8988T (cell line): ENCODE measurements at places on chromosomes 2 and 18.

DNA sequence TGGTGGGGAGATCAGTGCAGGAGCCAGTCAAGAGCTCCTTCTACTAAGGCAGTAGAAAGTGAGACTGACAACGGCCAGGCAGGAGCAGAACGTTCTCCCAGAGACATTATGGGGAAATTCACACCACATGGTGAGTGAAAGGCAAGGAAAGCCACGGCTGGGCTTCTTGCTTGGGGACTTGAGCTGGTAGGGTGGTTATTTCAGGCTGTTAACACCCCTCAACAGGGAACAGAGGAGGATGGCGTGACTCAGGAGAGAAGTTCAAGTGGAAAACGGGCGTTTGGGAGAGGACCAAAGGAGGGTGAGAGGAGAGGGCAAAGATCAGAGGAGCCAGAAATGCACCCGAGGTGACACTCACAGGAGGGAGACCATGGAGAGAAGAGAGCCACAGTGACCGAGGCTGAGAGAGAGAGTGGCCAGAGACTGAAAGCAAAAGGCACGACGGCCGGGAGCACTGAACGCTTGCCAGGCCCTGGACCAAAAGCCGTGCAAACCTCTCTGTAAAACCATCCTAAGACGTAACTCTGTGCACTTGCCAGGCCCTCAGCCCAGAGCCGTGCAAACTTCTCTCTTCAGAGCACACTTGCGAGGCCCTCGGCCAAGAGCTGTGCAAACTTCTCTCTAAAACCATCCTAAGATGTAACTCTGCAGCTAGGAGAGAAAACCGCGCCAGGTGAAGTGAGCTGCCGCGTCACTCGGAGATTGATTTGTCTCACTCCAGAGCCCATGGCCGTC, 7.7 kb downstream of the TPO start:
- no peak for DNase-seq

DNA sequence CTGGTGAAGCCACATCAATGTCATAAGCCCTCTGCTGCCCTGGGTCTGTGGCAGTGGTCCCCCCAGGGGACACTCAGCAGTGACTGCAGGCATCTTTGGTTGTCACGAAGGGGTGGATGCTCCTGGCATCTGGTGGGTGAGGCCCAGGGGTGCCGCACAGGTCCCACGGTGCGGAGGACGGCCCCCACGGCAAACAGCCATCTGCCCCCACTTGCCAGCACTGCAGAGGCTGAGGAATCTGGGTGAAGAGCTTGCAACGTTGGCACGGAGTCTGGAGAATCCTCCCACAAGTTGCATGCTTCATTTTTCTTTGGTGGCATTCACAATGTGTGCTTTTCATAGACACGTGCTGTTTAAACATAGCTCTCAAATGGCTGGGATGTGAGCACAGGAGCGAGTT, 105.1 kb upstream of the PXDN start:
- no peak for DNase-seq

DNA sequence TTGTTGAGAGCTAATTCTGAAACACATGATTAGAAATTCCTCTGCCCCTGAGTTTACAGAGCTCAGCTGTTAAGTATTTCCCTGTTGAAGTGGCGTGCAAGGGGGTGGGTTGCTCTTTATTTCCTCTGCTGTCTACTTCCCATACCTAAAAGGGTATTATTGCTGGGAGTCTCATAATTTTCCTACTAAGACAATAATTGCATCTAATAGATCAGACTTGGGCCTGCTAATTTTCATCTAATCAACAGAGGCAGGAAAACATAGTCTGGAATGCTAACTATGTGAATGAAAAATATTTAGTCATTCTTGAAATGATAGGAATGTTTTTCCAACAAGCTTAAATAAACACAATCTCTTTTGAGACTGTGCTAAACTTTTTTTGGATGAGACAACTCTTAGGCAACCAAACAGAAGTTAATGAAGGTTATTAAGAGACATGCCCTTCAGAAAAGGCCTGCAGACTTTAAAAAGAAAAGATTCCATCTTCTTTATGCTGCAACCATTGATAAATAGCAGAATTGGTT, 111.4 kb downstream of the FEZ2 start:
- DNase-seq: no peak

DNA sequence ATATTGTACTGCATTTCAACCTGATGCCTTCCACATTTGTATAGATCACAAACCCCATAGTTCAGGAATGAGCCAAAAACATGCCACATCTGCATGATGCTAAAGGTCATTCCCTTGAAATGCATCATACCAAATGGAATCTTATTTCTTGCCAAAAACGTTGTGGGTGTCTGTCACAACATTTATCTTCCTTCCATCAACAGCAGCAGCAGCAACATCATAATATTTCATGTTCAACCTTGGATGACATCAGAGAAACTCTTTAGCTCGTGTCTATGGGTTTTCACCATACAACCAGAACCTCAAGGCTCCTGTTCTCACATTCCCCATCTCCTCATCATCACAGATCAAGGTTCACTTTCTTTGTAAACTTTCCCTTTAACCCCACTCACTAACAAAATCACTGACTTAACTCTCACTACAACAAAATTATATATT, 221.3 kb upstream of the CTAGE1 start:
- no peak for DNase-seq

GRCh38 chr2:118577202-118577601, 270.2 kb downstream of the EN1 start:
- DNase-seq: no peak

GRCh38 chr2:235143789-235144188, 192.0 kb downstream of the SH3BP4 start:
- DNase-seq: no peak

DNA sequence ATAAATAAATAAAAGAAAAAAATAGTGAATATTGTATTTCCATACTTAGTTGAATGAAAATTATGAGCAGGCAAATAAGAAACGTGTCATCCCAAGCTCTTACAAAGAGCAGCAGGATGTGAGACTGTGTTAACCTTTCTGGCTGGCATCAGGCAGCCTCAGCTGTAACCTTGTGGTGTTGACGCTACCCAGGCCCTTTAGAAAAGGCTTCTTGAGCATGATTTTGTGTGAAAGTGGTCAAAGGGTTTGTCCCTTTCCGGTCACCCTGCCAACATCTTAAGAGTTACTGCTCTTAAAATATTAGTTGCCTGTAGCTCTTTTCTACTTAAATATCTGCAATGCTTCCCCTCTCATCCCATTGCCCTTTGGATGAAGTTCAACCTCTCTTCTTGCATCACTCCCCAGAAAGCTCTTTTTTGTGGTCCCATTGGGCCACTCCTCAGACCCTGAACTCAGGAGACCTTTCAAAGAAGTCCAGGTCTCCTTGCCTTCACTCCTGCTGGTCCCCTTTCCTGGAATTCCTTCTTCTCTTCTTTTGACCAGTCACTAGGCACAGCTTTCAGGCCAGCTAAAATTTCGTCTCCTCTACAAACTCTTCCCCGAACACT, 35.0 kb downstream of the RHOB start:
- no peak for DNase-seq

DNA sequence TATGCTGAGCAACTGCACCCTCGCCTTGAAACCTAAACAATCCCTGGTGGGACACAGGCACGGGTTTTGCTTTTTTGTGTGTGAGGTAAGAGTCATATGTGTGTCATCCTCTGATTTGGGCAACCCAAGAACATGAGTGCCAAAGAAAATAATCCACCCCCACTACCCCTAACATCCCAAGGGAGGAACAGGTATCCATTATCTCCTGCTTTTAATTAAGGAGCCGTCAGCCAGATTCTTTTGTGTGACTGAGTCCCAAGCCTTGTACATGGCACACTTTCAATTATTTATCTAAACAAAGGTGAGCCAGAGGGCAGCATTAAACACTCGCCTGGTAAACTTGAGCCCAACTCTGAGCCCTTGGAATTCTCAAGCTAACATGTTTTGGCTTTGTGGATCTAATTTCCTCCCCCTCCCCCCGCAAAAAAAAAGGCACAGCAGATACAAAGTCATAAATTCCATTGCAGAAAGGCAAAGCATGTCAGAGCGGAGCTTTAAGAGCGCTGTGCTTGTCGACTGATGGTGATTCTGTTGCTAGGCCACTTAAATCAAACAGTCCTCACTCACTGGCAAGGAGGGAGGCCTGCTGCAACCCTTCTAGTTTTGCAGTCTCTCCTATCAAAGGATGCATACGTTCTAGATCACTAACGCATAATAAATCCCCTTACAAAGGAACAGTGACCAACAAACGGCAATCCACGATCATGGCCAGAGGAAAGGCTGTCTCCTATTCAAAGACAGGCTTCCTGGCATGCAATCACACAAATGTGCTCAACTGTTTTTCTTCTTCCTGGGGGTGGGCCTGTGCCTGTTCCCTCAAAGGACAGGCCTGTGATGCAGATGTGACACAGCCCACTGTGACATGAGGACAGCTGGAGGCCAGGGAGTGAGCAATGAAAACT, 143.5 kb upstream of the LMAN1 start:
- DNase-seq: no peak

GRCh38 chr2:12051831-12052230, 305.4 kb downstream of the LPIN1 start:
- no peak for DNase-seq

GRCh38 chr2:157732596-157732995, 103.9 kb upstream of the ACVR1C start:
- DNase-seq: no peak

DNA sequence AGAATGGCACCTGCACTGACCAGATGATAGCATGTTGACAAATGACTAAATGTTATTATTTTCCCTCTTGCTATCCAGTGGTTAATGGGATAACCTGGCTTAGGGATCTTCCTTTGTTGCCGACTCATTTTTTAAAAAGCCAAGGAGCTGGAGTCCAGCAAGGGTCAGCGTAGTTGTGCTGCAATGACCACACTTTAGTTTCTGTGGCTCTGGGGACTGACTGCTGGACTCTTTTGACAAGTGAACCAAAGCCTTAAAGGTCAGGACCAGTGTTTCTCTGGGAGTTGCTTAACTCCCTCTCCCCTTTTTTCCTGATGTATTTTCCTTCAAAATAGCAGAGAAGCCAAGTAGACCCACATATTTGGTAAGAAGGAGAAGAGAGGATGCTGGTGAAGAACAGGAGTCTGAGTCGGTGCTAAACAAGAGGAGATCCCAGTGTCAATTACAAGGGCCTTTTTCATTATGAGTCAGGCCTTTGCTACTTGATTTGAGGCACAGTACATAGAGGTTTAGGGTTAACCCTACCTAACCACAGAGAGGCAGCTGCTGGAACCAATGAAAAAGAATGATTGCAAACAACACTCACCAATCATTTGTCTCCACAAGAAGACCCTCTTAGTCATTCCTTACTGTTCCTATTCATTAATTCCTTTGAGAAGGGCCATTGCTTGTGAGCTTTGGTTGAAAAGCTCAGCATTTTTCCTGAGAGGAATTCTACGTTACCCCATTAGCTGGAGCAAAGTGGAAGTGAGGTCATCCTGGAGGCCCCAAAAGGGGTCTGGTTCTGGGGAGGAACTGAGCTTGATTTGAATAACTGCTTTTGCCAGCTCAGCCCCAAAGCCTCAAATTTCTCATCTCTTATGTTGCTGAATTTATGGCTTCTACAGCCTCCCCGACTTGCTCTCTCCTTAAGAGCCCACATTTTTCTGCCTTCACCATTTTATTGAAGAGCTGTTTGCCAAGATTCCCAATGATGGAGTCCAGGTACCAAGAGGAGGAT, 137.6 kb upstream of the HNMT start:
- no peak for DNase-seq

DNA sequence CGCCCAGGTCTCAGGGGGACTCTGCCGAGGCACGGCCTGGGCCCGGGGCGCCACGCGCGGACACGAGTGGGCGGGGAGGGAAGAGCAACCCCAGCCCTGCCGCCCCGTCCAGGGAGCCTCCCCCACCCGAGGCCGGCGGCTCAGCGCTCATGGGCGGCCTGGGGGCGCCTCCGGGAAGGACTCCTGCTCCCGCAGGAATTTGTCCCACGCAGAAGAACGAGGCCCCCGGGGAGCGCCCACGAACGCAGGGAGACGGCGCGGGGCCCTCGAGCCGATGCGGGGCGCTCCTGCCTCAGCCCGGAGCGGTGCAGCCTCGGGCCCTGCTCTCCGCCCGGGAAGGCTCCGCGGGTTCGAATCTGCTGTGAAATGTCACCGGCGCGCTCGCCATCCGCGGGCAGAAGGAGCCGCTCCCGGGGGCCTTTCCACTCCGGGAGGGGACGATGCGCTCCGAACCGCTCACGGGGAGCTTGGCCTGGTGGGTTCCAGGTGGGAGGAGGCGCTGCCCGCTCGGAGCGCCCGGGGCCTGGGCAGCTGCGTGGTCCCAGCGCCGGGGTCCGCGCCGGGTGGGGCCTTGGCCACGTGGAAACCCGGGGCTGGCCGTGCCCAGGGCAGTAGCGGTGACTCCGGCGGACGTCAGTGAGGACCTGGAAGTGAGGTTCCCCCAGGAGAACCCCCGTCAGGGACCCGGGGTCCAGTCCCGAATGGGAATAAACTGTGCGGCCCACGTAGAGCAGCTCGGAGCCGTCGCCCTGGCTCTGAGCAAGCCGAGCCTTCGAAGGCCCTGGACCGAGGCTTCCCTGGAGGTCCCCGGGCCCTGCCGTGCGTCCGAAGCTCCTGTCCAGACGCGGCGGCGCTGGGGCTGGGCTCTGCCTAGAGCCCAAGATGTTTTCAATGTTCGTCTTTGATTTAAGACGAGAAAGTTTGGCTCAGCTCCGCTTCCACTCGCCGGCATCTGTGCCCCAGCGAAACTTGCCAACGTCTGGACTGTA, 41.4 kb upstream of the CTDP1 start:
- no peak for DNase-seq

DNA sequence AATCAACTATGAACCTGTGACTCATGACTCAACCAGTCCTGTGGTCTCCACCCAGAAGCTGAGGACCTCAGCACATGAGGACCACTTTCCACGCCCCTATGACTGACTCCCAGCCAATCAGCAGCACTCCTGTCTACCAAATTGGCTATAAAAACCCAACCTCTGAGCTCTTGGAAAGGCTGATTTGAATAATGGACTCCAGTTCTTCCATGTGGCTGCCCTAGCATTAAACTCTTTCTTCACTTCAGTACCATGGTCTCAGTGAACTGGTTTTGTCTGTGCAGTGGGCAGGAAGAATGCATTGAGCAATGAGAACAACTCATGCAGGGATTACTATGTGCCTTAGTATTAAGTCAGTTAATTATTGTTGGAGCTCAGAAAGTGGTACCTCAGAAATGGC, 78.3 kb downstream of the CMPK2 start:
- DNase-seq: no peak

- DNase-seq: no peak
These were observed 144.5 kb downstream of the HDAC4 start for GRCh38 chr2:239256350-239256743.

- no peak for DNase-seq
These were observed 103.4 kb upstream of the ITGA6 start for GRCh38 chr2:172323861-172324597.
